ENCODE measurements at places on chromosomes 7 and 10. TPM values are rescaled to one million over a fixed set of nuclear protein-coding genes. Genes with fewer than 3 reads are reported as not detected.
A peak's percentile ranks its signal among the peaks of the same experiment; 100 is the strongest.

- peak; percentile 45 for DNase-seq
Observed at GRCh38 chr10:25934621-25935139, 651 bp downstream of the MYO3A start.

- no peak for DNase-seq
Observed at GRCh38 chr10:19058046-19058445, 9.4 kb downstream of the MALRD1 start.

DNA sequence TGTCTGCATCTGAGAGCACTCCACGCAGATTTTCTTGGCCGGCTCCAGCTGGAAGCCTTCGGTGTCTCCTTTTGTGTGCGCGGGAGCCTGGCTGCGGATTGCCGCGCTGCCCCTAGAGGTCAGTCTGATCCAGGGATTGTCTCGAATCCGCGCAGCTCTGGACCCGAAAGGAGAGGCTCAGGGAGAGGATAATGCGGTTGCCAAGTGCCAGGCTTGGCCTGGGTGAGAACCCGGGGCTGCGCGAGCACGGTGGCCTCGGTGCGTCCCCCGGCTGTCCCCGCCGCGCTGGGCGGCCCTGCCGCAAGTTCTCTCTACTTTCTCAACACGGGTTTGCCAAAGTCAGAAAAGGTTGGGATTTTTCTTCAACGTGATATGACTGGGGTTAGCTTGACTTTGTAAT is 140.9 kb downstream of the ADCYAP1R1 start:
- no peak for DNase-seq

Gene TMEM236
- 0.08 TPM for total RNA-seq

- no peak for DNase-seq
Observed at GRCh38 chr10:133166828-133167692, 7.0 kb downstream of the KNDC1 start.

- no peak for DNase-seq
Observed at GRCh38 chr10:86849181-86849894, 92.9 kb downstream of the BMPR1A start.

- DNase-seq = no peak
Observed at GRCh38 chr10:43842072-43842471, 193.4 kb upstream of the ZNF32 start.

Gene C10orf53
- total RNA-seq = not detected

Gene TRPV6
- total RNA-seq = not detected

- DNase-seq = peak; percentile 60
Observed at GRCh38 chr10:110207805-110208613, 604 bp downstream of the MXI1 start.

DNA sequence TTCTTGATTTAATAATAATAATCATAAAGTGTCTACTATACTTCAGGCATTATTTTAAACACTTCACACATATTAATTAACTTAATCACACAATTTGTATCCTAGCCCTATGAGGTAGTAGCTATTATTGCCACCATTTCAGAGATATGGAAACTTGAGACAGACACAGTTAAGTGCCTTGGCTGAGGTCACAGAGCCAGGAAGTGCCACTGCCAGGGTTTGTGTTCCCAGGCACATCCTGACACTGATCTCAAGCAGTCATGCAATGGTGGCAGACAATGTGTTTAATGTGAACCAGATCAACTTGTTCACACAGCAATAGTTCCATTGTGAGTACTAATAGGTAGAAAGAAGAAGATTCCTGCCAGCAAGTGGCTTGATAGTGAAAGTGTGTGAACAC is 666.0 kb downstream of the SUGCT start:
- DNase-seq = no peak

Gene COL1A2
- 0.23 TPM for total RNA-seq

- no peak for DNase-seq
Observed at GRCh38 chr7:26397332-26397731, 105.7 kb downstream of the SNX10 start.

Gene HPSE2
- total RNA-seq = 0.28 TPM

Gene KLF6
- 352 TPM for total RNA-seq

- no peak for DNase-seq
Observed at GRCh38 chr7:15209429-15209828, 306.9 kb upstream of the DGKB start.

DNA sequence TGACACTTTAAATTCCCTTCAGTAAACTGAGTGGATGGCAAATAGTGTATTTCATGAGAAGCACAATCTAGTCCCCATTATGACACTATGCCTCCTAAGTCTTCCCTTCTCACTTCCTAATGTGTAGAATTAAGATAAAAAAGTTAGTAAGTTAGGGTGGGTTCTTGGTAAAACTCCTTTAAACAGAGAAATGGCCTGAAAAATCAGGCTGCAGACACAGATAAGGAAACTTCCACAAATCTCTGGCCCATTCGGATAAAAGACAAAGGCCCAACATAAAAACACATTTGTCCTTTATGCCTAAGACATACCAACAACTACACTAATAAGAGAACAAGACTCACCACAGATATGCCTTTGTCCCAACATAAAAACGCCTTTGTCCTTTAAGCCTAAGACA is 21.5 kb downstream of the AKR1C8 start:
- DNase-seq = no peak

- no peak for DNase-seq
Observed at GRCh38 chr7:30162622-30163124, 27.9 kb downstream of the MTURN start.

- DNase-seq = no peak
Observed at GRCh38 chr7:64101126-64101942, 56.1 kb downstream of the ZNF727 start.

GRCh38 chr7:158472596-158472995 is 115.0 kb downstream of the PTPRN2 start:
- DNase-seq = no peak

DNA sequence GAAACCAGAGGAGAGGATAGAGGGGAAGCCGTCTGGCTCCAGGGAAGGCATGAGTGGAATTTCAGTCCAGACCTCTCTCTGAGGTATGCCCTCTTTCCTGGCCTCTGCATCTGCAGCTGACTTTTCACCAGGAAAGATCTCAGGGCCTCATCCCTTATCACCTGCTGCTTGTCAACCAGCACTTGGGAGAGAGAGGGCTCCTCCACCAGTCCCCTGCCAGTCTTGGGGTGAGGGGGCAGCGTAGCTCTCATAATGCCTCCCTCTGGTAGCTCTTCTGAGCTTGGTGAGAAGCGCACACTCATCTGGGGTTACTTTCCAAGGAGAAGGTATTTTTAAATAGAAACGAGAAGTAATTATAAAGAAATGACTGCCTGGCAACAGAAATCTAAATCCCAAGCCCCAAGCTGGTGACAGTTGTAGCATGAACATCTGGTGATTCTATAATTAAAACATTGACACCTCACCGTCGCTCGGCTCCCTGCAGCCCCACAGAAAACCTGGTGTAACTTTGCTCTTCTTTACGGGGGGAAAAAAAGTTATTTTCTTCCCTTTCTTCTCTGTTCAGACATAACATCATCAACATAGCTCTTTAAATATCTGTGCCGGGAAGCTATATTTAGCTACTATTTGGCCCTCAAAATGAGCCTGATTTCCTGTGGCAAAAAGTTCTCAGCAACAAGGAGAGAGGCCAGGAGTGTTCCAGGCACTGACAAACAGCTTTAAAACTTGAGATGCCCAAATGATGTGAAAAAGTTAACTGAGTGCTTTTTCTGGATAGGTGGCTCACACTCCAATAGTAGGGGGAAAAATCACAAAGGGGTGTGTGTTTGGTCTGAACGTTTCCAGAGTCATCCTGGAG is 26.9 kb downstream of the HIP1 start:
- no peak for DNase-seq

- DNase-seq = no peak
Observed at GRCh38 chr10:127118034-127118433, 78.4 kb downstream of the INSYN2A start.

Gene MINDY4
- total RNA-seq = 1.1 TPM

Gene CNPY1
- not detected for total RNA-seq

Gene FAM237B
- not detected for total RNA-seq

DNA sequence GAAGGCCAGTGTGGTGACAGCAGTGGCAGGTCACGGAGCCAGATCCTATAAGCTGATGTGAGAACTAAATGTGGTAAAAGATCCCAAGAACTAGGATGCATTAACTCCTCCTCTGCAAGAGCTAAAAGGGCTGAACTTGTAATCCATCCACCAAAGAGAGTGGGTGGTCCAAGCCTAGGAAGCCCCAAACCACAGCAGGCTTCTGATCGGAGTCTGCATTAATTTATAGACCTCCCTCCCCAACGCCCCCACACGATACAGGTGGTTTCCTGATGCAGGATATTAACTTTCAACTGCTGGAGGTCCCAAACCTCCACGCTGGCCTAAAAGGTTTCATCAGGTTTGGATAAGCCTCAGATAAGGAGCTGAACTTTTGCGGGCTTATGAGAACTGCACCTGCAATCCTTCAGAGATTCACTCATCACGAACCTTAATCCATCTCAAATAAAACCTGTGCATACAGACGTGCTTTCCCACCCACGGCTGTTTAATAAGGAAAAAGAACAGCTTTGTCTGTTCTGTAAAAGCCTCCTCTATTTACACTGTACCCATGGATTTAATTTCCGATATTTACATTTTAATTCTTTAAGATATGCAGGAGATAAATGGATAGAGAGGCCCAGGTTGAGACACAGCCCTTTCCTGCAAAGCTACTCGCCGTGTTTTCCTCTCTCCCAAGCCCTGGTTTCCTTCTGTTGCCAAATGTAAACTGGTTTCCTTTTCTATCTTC is 74.9 kb downstream of the GFRA1 start:
- DNase-seq = no peak

- DNase-seq = no peak
Observed at GRCh38 chr10:80108576-80109239, 23.8 kb upstream of the PLAC9 start.

DNA sequence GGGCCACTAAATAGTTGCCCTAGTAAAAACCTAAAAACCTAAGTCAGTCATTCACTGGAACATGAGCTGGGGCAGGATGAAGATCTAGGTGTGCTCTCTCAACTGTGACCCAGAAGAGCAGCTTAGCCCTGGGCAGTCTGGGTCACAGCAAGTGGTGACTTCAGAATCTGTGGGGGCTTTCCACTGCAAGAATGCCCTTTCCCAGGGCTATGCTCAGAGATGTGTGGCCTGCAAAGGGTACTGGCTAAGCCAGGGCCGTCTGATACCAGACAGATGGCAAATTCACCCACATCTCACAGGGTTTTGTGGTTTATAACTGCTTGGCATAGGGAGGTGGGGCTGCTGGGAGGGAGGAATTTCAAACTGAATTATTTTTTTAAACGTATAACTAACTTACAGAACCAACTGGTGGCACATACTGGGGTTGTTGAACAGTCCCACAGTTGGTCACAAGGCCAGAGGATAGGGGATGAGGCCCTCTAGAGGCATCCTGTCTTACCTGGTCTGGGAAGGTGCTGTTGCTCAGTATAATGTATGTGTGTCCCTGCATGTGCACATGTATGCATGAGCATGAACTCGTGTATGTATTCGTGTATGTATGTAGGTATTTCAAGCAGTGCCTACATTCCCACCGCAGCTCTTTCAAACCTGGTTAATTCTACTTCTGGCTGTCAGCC is 63.2 kb downstream of the PRPF18 start:
- DNase-seq = no peak

Gene OR6B1
- not detected for total RNA-seq

DNA sequence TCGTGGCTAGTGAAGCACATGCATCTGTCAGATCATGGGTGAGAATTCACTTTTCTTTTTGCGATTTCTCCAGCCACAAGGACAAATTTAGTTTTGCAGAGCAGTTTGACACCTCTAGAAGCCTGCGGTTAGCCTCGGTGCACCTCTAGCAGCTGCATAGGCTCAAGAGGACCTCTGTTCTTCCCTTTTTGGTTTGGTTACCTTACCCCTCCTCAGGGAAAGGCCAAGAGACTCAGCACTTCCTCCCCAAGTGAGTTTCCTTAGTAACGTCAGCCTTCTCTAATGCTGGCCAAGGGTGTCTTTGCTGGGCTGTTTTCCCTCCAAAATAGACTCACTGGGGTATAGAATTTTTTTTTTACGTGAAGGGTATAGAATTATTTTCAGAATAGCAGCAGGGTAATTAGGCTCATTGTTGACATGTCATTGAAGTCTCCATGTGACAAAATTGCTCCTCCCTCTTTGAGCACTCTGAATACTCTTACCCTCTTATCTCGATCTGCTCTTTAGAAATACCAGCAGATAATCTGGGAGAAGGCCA is 97.8 kb downstream of the AUTS2 start:
- DNase-seq = no peak

Gene TMEM184A
- not detected for total RNA-seq

DNA sequence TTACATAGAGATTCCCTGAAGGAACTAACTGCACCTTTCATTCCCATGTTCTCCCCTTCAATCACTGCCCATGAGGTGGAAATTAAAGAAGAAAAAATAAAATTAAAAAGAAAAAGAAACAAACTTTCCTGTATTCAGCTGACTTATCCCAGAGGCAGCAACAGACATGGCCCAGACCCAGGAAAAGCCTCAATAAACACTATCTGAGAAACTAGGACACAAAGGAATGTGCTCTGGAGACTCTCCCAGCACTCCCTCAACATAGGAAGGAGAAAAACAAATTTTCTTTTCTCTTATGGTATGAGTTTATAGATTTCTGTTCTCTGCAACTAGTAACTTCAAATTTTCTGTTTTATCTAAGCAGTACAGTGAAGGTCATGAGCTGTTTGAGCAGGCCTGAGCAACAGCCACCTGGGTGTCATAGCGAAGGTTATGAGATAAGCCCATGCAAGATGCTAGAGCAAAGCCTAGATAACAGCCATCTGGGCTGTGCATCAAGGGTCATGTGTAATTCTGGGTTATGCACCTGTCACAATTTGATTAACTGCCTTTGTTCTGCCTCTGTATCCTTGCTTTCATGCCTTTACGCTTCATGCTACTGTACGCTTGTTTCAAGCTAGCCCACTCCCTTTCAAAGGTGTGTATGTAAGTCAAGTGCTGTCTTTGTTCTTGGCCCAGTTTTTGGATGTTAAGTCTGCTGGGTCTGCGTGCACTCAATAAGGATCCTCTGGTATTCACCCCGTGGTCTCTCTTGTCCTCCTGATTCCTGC is 11.0 kb upstream of the OR6B1 start:
- DNase-seq = no peak

Gene HOXA2
- total RNA-seq = not detected

DNA sequence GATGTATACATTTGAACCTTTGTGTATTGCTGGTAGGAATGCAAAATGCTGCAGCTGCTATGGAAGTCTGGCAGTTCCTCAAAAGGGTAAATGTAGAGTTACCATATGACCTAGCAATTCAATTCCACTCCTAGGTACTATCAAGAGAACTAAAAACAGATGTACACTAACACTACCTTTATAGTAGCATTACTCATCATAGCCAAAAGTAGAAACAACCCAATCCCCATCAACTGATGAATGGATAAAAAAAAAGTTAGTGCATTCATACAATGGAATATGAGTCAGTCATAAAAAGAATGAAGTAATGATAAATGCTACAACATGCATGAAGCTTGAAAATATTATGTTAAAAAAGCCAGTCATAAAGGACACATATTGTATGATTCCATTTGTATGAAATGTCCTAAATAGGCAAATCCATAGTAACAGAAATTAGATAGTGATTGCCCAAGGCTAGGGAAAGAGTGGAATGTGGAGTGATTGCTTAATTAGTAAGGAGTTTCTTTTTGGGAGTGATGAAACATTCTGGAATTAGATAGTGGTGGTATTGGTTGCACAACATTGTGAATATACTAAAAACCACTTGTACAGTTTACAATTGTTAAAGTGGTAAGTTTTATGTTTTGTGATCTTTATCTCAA is 96.4 kb upstream of the AOAH start:
- no peak for DNase-seq
